ENCODE measurements at places on chromosomes 3 and 15.

GRCh38 chr15:48861813-48862431, 16.0 kb upstream of the EID1 start:
- no peak for DNase-seq

GRCh38 chr3:169150920-169151319, 512.6 kb downstream of the MECOM start:
- no peak for DNase-seq

- DNase-seq: no peak
Observed at GRCh38 chr3:14278265-14278798, 99.7 kb downstream of the LSM3 start.

GRCh38 chr3:36215241-36215640, 165.1 kb upstream of the STAC start:
- DNase-seq: no peak

- no peak for DNase-seq
Observed at GRCh38 chr3:110344897-110345767, 726.5 kb upstream of the NECTIN3 start.

GRCh38 chr3:181728470-181729340, 17.0 kb downstream of the SOX2 start:
- no peak for DNase-seq

- DNase-seq: no peak
Observed at GRCh38 chr15:52112203-52112750, 298 bp downstream of the BCL2L10 start.

DNA sequence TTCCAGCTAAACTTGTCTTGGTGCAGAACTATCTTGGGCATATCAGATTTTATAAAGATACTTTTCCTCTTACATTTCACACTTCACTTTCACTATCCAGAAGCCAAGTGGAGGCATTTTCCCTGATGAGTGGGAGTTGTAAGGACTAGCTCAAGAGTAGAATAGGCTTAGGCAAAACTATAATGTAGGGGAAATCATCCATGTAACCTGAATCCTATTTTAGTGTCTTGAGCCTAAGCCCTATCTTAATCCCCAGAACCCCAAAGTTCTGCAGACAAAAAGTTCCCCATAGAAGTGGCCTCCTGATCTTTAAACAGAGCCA, 42.2 kb upstream of the CD47 start:
- no peak for DNase-seq

- DNase-seq: no peak
Observed at GRCh38 chr3:159964166-159964973, 24.3 kb upstream of the IL12A start.

GRCh38 chr15:58247855-58248842, 110.0 kb downstream of the AQP9 start:
- DNase-seq: no peak

GRCh38 chr3:57059411-57059810, 1.1 kb upstream of the SPATA12 start:
- DNase-seq: no peak

DNA sequence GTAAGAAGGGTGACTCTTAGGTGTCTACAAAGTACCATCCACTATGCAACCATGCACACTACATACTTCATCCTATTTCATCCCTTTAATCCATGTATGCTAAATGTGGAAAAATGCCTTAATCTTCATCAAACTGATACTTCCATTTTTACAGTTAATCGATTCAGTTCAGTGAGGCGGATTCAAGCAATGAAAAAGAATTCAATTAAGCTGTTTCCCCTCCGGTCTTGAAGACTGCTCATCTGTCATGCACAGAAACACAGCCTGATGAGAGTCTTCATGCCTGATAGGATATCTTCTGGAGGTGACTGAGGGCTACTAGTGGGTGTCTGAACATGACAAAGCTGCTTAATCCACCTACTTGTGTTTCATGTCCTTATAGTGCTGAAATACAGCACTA, 270.6 kb upstream of the ALCAM start:
- no peak for DNase-seq

- peak; percentile 9 for DNase-seq
Observed at GRCh38 chr3:49788056-49788455, 1.7 kb upstream of the IP6K1 start.

GRCh38 chr15:59406446-59406845, 31.5 kb upstream of the FAM81A start:
- DNase-seq: no peak

GRCh38 chr3:72396899-72397298, 451.3 kb downstream of the SHQ1 start:
- DNase-seq: no peak

DNA sequence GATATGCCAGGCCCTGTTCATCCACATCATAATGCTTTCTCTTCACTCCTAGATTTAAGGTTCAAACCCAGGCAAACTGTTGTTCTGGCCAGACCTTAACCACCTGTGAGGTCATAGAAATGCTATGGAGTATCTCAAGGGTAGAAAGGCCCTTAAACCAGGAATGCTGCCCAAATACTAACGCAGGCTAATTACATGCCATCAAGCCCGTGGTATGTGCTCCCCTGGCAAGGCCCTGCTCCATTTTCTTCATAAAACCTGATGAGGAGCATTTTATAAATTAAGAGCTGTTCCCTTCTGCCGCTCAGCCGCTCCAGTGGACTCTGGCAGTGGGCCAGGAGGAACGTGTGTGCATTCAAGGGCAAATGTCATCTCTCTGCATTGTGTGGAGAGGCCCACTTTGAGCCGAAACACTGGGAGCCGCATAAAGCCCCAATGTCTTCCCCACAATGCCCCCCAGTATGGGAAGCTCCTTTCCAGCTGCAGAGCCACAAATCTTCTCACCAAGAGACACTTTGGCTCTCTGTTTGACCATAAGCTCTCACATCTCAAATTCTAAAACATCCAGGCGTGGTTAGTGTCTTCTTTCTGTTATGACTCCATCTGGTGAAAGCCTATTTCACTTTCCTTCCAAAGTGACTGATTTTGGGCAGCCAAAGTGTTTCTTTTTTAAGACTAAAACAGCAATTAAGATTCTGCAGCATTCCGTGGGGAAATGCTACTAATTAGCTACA, 210.8 kb upstream of the NR2E3 start:
- no peak for DNase-seq

- no peak for DNase-seq
Observed at GRCh38 chr3:69271098-69271497, 114.8 kb downstream of the FRMD4B start.

DNA sequence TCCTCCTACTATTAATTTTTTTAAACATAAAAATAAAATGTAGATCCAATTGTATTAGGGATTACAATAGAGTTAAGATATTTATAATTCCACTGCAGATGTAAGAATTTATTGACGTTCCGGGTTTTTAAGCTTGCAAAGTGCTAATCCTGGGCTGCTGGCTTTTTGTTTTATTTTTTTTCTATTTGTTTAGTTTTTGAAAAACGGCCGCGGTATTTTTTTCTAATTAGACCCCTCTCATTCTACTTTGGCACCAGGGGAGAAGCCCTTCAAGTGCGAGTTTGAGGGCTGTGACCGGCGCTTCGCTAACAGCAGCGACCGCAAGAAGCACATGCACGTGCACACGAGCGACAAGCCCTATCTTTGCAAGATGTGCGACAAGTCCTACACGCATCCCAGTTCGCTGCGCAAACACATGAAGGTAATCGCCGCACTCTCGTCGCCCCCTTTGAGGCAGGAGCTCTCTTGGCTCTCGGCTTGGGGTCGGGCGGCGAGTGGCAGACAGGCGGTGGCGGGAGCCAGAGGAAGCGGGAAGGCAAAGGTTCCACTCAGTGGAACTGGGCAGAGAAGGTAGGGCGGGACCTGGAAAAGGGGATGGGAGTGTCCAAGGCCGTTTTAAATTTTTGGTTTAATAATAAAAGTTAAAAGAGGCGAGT, 3.2 kb downstream of the ZIC1 start:
- DNase-seq: no peak

DNA sequence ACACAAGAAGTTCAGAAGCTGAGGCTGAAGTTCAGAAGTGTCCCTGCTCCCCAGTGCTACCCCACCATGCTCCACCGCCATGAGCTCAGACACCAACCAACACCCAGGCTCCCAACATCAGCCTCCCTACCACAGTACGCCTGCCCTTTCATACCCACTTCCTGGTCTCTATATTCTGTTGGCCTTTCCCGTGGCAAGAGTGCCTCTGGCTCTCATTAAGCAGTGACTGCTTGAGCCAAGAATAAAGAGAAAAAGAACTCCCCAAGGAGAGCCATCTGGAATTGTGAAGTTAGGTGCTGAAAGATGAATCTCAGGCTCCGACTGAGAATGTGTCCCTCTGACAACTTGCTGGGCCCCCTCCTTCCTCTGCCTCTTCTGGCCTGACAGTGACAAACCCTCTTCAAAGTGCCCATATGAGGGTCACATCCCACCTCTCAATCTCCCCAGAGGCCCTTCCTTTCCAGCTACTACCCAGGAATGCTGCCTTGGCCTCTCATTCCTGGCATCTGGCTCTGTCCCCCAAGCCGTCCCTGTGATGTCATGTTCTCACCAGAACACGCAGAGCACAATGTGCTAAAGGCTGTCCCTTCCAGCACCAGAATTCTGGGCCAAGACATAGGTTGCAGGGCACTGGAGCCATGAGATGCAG, 306.8 kb downstream of the NTRK3 start:
- no peak for DNase-seq

DNA sequence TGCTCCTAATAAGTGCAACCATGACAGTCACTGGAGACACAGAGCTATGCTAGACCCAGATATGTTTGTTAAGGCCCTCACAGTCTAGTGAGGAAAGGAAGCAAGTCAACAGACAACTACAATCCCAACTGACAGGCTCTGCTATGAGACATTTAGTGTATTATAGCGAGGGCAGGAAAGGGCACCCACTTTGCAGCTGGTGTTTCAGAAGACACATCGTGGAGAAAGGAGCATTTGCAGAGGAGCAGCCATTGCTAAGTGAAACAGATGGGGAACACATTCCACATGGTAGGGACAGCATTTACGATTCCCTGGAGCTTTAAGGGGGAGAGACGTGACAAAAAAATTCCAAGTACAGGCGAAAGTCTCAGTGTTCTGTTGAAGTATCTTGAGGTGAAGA, 685.6 kb downstream of the AGBL1 start:
- DNase-seq: no peak

DNA sequence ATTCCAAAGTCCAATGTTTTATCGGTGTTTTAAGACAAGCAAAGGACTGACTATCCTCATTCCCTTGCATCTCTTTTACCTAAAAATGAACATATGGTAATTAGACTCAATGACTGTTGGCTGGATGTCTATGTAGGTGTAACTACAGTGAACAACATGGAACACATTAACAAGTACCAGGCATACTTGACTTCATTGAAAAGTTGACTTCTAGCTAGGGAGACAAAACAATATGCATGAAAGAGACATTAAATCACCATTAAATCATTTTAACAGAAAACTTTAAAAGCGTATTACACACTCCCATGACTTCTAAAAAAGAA, 34.3 kb upstream of the ANPEP start:
- no peak for DNase-seq

DNA sequence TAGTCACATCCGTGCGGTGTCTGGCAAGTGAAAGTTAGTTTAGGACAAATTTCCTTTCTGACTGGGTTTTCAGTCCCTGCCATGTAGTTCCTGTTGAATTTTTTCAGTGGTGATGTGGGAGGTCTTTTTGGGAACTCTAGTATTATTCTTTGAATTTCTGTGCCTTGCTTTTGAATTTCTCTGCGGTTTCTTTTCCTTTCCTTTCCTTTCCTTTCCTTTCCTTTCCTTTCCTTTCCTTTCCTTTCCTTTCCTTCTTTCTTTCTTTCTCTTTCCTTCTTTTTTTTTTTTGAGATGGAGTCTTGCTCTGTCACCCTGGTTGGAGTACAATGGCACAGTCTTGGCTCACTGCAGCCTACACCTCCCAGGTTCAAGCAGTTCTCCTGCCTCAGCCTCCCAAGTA, 88.2 kb downstream of the CGNL1 start:
- DNase-seq: no peak

DNA sequence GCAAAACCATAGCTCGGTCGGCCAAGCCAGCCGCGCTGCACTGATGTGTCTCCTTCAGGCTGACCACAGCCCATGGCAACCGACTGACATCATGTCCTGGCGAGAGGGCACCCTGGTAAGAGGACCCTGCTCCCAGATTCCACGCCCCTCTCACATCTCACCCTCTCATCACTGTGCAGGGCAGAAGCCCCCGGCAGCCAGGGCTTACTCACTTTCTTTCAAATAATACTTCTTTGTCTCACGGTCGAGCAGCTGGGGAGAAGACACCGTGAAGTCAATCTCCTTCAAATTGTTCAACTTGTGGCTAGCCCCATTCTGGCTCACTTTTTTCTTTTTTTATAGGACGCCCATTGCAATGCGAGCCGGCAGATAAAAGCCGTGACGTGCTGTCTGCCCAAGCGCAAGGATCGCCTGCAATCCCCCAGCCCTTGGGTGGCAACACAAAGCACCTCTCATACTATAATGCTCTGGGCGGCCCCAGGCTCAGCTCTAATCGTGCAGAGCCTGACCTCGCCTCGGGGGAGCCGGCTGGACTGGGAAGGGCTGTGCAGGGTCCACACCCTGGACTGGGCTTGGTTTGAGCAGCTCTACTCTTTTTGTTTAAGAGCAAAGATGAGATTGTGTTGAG, 33.6 kb downstream of the VGLL4 start:
- no peak for DNase-seq

GRCh38 chr3:59809710-59810444, 760.1 kb upstream of the CFAP20DC start:
- DNase-seq: no peak

- no peak for DNase-seq
Observed at GRCh38 chr15:92952458-92952850, 52.3 kb downstream of the CHD2 start.

DNA sequence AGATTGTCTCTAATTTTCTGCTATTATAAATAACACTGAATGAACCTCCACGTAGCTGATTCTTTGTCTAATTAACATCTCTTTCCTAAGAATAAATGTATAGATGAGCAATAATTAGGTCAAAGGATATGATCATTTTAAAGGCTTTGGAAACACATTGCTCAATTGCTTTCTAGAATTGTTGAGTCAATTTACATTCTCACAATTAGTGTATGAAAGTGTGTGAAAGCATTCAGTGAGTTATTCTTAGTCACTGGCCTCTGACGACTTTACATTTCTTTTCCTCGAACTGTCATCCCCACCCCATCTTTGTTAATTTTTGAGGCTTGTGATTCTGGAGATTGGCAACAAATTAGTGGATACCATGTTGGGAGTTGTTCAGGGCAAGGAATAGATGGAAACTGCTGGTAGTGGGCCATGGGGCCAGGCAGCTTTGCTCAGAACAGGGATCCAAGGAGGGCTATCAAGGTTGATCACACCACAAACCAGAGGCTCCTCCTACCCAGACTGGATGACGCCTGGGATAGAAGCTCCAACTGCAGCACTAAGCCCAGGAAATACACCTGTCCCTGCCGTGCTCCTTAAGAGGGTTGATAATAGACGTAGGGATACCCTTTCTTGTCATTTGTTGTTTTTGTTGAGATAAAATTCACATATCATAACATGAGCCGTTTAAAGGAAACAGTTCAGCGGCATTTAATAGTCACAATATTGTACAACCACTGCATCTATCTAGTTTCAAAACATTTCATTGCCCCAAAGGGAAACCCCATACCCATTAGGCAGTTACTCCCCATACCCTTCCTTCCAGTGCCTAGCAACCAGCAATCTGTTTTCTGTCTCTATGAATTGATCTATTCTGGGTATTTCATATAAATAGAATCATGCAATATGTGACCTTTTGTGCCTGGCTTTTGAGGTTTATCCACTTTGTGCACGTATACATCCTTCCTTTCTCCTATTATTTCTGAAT, 27.9 kb downstream of the EIF1B start:
- DNase-seq: no peak

- DNase-seq: no peak
Observed at GRCh38 chr3:74089814-74090213, 465.1 kb upstream of the PDZRN3 start.

- no peak for DNase-seq
Observed at GRCh38 chr3:179177611-179178010, 29.5 kb downstream of the PIK3CA start.

- no peak for DNase-seq
Observed at GRCh38 chr3:98763076-98763475, at the start of gene ST3GAL6. Gene ST3GAL6 (plus strand): TSS chr3:98763340. CDS start chr3:98768441, 5,101 bp downstream.

Data from 8988T (cell line).